Activated T-cell treated with anti-CD3 and anti-CD28 coated beads, Interleukin-2, amount 50 U/mL, for 4 hours (primary cell): ENCODE measurements at places on chromosomes 16 and 17. TPM values are rescaled to one million over a fixed set of nuclear protein-coding genes. Genes with fewer than 3 reads are reported as not detected.

The GPR139 gene
- not detected for total RNA-seq

The COPZ2 gene
- 2.6 TPM for total RNA-seq

The SP6 gene
- 0.08 TPM for total RNA-seq

The CCL7 gene
- total RNA-seq: not detected

The CYGB gene
- total RNA-seq: not detected

The DNAAF8 gene
- total RNA-seq: 0.16 TPM

The OR1F1 gene
- not detected for total RNA-seq

The AIPL1 gene
- total RNA-seq: not detected
